ENCODE measurements at places on chromosomes 5 and 9. TPM values are rescaled to one million over a fixed set of nuclear protein-coding genes. Genes with fewer than 3 reads are reported as not detected.

DDX4 gene
- polyA plus RNA-seq, result not detected

HAPLN1 gene
- polyA plus RNA-seq, result 7.3 TPM

SAXO1 gene
- polyA plus RNA-seq, result 0.09 TPM

TRIM41 gene
- 35.9 TPM for polyA plus RNA-seq

CCDC171 gene
- polyA plus RNA-seq, result 7.0 TPM

PPP3R2 gene
- 0.06 TPM for polyA plus RNA-seq

GPRIN1 gene
- polyA plus RNA-seq, result 2.3 TPM

SLC6A19 gene
- 83.3 TPM for polyA plus RNA-seq

GEMIN5 gene
- 23.1 TPM for polyA plus RNA-seq

PCDHA11 gene
- polyA plus RNA-seq, result 0.17 TPM

PKD2L2 gene
- not detected for polyA plus RNA-seq

TESK1 gene
- 42.5 TPM for polyA plus RNA-seq

DTWD2 gene
- 12.2 TPM for polyA plus RNA-seq

SEMA5A gene
- 37.3 TPM for polyA plus RNA-seq

ESM1 gene
- polyA plus RNA-seq, result 10.8 TPM

PCDHB13 gene
- 7.9 TPM for polyA plus RNA-seq

SV2C gene
- 0.23 TPM for polyA plus RNA-seq

SEMA6A gene
- polyA plus RNA-seq, result 66.4 TPM

ADGRD2 gene
- polyA plus RNA-seq, result not detected

LCNL1 gene
- 0.40 TPM for polyA plus RNA-seq

GDF9 gene
- polyA plus RNA-seq, result 1.3 TPM

RNF180 gene
- 8.8 TPM for polyA plus RNA-seq

OR1J2 gene
- polyA plus RNA-seq, result not detected

ERP44 gene
- polyA plus RNA-seq, result 33.8 TPM

LRRC26 gene
- polyA plus RNA-seq, result not detected

POLE3 gene
- polyA plus RNA-seq, result 66.4 TPM

TRPM6 gene
- polyA plus RNA-seq, result 0.70 TPM

NRG2 gene
- polyA plus RNA-seq, result 1.7 TPM

RNF145 gene
- polyA plus RNA-seq, result 106 TPM

PCDHA1 gene
- polyA plus RNA-seq, result not detected

CDX1 gene
- 1.0 TPM for polyA plus RNA-seq

PRDM9 gene
- not detected for polyA plus RNA-seq

IRGM gene
- polyA plus RNA-seq, result 0.40 TPM

All from renal cortex interstitium (tissue), 15 donors.